Cortex of kidney (tissue), 1 donor: ENCODE measurements at places on chromosomes 13 and 19.

- no peak for DNase-seq
Observed at GRCh38 chr13:77118134-77118533, 91.2 kb upstream of the FBXL3 start.

- no peak for DNase-seq
Observed at GRCh38 chr13:65460136-65460535, 1770.0 kb downstream of the PCDH9 start.

DNA sequence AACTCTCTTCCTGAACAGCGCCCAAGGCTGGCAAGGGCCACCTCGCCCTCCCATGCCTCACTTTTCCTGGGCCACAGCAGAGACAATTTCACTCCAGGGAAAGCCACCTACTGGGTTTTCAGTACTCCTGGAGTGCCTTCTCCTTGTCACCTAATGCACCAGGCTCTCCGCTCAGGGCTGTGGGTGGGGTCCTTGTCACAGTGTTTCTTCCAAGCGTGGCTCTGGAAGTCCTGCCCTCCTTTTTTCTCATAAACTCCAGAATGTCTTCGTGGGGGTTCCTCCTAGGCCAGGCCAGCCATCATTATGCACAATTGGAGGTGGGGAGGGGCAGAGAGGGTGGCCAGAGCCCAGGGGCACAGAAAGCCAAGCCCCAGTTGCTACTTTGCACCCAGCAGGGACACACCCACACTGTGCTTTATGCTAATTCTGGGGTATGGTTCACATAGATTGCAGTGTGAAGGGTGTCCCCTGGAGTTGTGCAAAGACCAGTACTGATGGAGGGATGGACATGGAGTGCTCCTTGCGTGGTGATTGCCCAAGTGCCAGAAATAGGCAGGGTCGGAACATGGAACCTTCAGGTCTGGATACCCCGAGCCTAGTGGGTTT lies 78.8 kb downstream of the CHST8 start:
- DNase-seq, result no peak

- DNase-seq, result no peak
Observed at GRCh38 chr19:36528921-36529518, 949 bp upstream of the ZNF260 start.

DNA sequence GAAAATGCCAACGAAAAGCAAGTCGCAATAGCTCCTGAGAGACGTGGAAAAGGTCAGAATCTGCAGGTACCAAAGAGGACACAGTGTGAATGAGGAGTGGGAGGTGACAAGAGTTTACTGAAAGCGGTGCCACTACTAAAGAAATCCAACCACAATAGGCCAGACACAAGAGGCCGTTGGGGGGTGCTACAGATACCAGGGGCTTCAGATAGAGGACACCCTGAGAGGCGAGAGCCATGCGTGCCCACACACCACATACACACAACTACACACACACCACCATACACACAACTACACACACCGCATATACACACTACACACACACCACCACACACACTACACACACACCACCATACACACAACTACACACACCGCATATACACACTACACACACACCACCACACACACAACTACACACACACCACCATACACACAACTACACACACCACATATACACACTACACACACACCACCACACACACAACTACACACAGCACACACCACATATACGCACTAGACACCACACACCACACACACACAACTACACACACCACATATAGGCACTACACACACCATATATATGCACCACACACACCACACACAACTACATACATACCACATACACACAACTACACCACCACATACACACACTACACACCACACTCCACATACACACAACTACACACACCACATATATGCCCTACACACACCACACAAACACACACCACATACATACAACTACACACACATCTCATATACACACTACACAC lies 28.5 kb downstream of the CRYL1 start:
- DNase-seq, result no peak
